ENCODE measurements at places on chromosomes 11 and 22. TPM values are rescaled to one million over a fixed set of nuclear protein-coding genes. Genes with fewer than 3 reads are reported as not detected.

OR10A2 gene
- not detected for polyA plus RNA-seq

OR8B8 gene
- not detected for polyA plus RNA-seq

PHLDB1 gene
- polyA plus RNA-seq = not detected

PGA3 gene
- not detected for polyA plus RNA-seq

RASGRP2 gene
- polyA plus RNA-seq = 142 TPM

KCNJ11 gene
- polyA plus RNA-seq = not detected

GRCh38 chr11:86610559-86611341 is 61.7 kb downstream of the ME3 start:
- no peaks in the 10 kb centered on the region for H3K27me3 ChIP-seq
- no peak overlapping the region for H3K27ac ChIP-seq
- no peak for DNase-seq
- no peak overlapping the region for H3K4me3 ChIP-seq
- H3K4me1 ChIP-seq = peaks cover 5% of the 10 kb centered on the region

GRCh38 chr11:121154486-121155314 is 53.7 kb downstream of the TECTA start:
- H3K27ac ChIP-seq = no peak overlapping the region
- H3K4me3 ChIP-seq = no peak overlapping the region
- H3K27me3 ChIP-seq = no peaks in the 10 kb centered on the region
- H3K36me3 ChIP-seq = no peaks in the 10 kb centered on the region
- no peak for DNase-seq

GRCh38 chr11:100338144-100338840 is 348.8 kb upstream of the ARHGAP42 start:
- no peaks in the 10 kb centered on the region for H3K27me3 ChIP-seq
- no peak overlapping the region for H3K27ac ChIP-seq
- DNase-seq = no peak
- H3K4me3 ChIP-seq = no peak overlapping the region
- H3K36me3 ChIP-seq = no peaks in the 10 kb centered on the region

- H3K4me1 ChIP-seq = peaks cover 13% of the 10 kb centered on the region
- no peak overlapping the region for H3K27ac ChIP-seq
- H3K4me3 ChIP-seq = no peak overlapping the region
- peaks cover 7% of the 10 kb centered on the region for H3K27me3 ChIP-seq
- no peak for DNase-seq
These were observed 550.0 kb downstream of the MN1 start for GRCh38 chr22:27251563-27251962.

DNA sequence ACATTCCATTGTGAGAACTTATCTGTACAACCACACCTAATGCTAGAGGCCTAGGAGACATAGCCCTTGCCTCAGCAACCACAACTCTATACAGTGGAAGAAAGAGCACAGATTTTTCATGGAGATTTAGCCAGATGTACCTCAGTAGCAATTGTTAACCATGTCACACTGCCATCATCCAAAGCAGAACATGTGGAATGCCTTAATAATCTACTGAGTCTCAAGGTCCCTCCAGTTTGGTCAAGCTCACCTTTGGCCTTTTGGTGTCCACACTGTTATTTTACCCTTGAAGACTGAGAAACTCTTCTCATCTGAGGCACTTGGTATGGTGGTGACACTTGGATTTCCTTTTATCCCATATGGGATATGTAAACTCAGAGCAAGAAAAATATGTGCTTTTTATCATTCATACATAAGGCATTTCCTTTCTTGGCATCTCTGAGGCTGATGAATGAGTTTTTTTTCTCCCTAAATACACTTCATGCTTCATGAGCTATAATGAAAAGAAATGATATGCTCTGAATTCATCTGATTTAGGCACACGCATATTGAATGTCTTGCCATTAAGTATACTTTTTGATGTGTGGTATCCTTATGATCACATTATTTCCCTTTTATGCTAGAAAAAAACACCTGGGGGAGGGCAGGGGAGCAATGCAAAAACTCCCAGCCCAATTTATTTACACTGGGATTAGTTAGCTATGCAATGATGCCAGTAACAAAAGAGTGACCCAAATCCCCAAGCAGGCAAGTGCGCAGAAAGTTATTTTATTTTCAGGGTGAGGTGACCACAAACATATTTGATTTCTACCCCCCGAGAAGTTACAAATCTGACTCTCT is 63.3 kb upstream of the ME3 start:
- no peaks in the 10 kb centered on the region for H3K36me3 ChIP-seq
- H3K27ac ChIP-seq = no peak overlapping the region
- no peaks in the 10 kb centered on the region for H3K4me1 ChIP-seq
- no peak overlapping the region for H3K4me3 ChIP-seq
- no peak for DNase-seq
- no peaks in the 10 kb centered on the region for H3K27me3 ChIP-seq

GRCh38 chr11:65851811-65852507 is 6.0 kb downstream of the CFL1 start:
- no peak overlapping the region for H3K4me3 ChIP-seq
- H3K27me3 ChIP-seq = peaks cover 5% of the 10 kb centered on the region
- H3K4me1 ChIP-seq = peaks cover 38% of the 10 kb centered on the region
- H3K36me3 ChIP-seq = peaks cover 25% of the 10 kb centered on the region
- DNase-seq = no peak

DNA sequence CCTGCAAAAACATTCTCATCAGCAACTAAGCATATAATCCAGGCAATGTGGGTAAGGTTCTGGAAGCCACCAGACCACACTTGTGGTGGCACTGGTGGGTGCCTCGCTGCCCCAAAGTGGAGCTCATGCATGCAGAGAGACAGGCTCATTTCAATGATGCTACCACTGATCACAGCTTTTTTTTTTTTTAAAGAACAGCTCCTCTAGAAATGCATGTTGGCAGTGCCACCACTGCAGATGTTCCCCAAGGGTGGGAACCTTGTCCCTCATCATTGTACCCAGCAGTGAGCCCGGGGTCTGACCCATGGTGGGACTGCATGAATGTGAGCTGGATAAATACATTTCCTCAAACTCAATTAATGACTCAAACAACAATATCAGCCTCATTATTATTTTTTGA is 31.1 kb upstream of the SERPIND1 start:
- peaks cover 50% of the 10 kb centered on the region for H3K36me3 ChIP-seq
- H3K4me3 ChIP-seq = no peak overlapping the region
- DNase-seq = no peak
- H3K27me3 ChIP-seq = no peaks in the 10 kb centered on the region

- H3K36me3 ChIP-seq = no peaks in the 10 kb centered on the region
- peak overlapping the region; percentile 99 for H3K27ac ChIP-seq
- peak overlapping the region; percentile 83 for H3K4me3 ChIP-seq
- DNase-seq = peak; percentile 79
- peaks cover 8% of the 10 kb centered on the region for H3K27me3 ChIP-seq
- H3K4me1 ChIP-seq = peaks cover 95% of the 10 kb centered on the region
These were observed 10.6 kb downstream of the MYH9 start for GRCh38 chr22:36377022-36377631.

- H3K36me3 ChIP-seq = no peaks in the 10 kb centered on the region
- no peak overlapping the region for H3K4me3 ChIP-seq
- no peak overlapping the region for H3K27ac ChIP-seq
These were observed 369.8 kb upstream of the CCDC90B start for GRCh38 chr11:83655976-83656375.

- no peaks in the 10 kb centered on the region for H3K36me3 ChIP-seq
- H3K27me3 ChIP-seq = peaks cover 2% of the 10 kb centered on the region
- no peak overlapping the region for H3K4me3 ChIP-seq
- DNase-seq = no peak
These were observed 363.0 kb downstream of the SHANK2 start for GRCh38 chr11:70889411-70889810.

- H3K36me3 ChIP-seq = no peaks in the 10 kb centered on the region
- H3K4me3 ChIP-seq = no peak overlapping the region
- H3K27ac ChIP-seq = no peak overlapping the region
- no peaks in the 10 kb centered on the region for H3K4me1 ChIP-seq
- no peak for DNase-seq
These were observed 5.8 kb downstream of the SHANK2 start for GRCh38 chr11:71246559-71246958.

DNA sequence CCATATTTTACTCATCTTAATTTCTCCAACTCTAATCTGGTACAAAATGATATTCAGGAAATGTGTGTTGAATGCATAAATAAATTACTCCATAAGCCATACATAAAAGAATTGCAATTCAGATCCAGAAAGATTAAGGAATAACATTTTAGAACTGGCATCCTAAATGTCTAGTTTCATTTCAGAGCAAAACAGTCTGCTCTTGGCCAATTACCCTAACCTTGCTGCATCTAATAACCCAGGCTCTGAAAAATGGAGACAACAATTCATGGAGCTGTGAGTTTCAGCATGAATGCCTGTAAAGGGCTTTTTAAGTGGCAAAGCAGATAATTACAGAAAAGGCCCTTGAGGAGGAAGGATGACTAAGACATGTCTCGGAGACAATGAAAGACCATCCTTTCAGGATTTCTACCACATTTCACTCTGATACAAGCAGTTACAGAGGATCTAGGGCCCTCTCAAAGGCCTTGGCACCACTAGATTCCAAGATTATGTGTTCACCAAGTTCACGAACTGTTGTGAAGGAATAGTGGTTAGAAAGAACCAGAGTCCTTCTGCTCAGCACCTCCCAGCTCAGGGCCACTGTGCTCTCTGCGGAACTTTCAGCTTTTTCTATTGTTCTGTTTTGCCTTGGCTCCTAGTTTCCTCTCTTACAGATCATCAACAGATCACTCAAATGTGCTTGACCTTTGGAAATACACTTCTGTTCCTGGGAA is 157.6 kb upstream of the BLID start:
- H3K36me3 ChIP-seq = no peaks in the 10 kb centered on the region
- DNase-seq = no peak
- no peak overlapping the region for H3K4me3 ChIP-seq
- no peaks in the 10 kb centered on the region for H3K4me1 ChIP-seq
- H3K27me3 ChIP-seq = no peaks in the 10 kb centered on the region

GRCh38 chr22:20520093-20520511 is 12.7 kb downstream of the MED15 start:
- H3K27me3 ChIP-seq = peaks cover 1% of the 10 kb centered on the region
- DNase-seq = no peak
- peaks cover 10% of the 10 kb centered on the region for H3K36me3 ChIP-seq
- peak overlapping the region; percentile 84 for H3K27ac ChIP-seq

All from immature natural killer cell (primary cell).